ENCODE measurements at places on chromosomes 7 and 10. TPM values are rescaled to one million over a fixed set of nuclear protein-coding genes. Genes with fewer than 3 reads are reported as not detected.
A peak's percentile ranks its signal among the peaks of the same experiment; 100 is the strongest.

GRCh38 chr7:29080803-29081202, 65.5 kb downstream of the CPVL start:
- H3K4me3 ChIP-seq: no peak overlapping the region
- H3K27ac ChIP-seq: no peak overlapping the region
- H3K27me3 ChIP-seq: no peaks in the 10 kb centered on the region
- no peaks in the 10 kb centered on the region for H3K4me1 ChIP-seq
- 0 out of 2 replicates have a peak, but pooled peaks cover 3% of the 10 kb centered on the region for H3K36me3 ChIP-seq

DNA sequence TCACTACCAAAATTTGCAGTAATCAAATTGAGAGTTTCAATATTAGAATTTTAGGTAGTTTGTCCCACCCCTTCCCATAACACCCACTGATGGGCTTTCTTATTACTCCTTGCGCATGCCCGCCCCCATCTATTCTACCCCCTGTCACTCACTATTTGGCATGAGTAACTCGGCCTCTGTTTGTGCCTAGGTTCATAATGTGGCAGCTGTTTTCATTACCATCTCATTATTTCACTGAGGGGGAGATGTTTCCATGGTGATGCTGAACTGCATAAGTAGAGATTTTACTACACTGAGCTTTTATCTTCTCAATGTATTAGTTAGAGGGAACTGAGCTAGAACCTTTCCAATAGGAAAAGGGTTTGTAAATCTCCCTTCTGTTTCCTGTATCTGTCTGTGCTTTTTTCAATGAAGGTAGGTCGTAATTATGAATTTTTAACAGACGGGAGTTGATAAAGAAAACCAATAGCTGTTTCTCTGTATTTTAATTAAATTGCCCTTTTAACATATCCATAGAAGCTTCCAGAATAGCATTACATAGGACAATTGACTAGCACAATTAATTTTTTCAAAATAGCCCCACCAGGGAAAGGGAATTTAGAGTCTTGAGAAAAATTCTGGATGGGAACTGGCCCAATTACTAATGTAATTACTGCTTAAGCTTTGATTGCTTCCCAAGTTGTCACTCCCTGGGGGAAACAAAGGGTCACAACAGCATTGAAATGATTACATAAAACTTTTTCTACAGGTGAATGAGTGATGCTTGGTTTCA, 33.4 kb downstream of the PRPS1L1 start:
- H3K36me3 ChIP-seq: no peaks in the 10 kb centered on the region
- H3K4me3 ChIP-seq: no peak overlapping the region
- no peaks in the 10 kb centered on the region for H3K4me1 ChIP-seq
- H3K27ac ChIP-seq: no peak overlapping the region

- DNase-seq: no peak
- H3K36me3 ChIP-seq: no peaks in the 10 kb centered on the region
- H3K27ac ChIP-seq: no peak overlapping the region
- no peaks in the 10 kb centered on the region for H3K27me3 ChIP-seq
These were observed 244.2 kb downstream of the CELF2 start for GRCh38 chr10:11261687-11262493.

The AKR1C1 gene
- total RNA-seq: 2.3 TPM

DNA sequence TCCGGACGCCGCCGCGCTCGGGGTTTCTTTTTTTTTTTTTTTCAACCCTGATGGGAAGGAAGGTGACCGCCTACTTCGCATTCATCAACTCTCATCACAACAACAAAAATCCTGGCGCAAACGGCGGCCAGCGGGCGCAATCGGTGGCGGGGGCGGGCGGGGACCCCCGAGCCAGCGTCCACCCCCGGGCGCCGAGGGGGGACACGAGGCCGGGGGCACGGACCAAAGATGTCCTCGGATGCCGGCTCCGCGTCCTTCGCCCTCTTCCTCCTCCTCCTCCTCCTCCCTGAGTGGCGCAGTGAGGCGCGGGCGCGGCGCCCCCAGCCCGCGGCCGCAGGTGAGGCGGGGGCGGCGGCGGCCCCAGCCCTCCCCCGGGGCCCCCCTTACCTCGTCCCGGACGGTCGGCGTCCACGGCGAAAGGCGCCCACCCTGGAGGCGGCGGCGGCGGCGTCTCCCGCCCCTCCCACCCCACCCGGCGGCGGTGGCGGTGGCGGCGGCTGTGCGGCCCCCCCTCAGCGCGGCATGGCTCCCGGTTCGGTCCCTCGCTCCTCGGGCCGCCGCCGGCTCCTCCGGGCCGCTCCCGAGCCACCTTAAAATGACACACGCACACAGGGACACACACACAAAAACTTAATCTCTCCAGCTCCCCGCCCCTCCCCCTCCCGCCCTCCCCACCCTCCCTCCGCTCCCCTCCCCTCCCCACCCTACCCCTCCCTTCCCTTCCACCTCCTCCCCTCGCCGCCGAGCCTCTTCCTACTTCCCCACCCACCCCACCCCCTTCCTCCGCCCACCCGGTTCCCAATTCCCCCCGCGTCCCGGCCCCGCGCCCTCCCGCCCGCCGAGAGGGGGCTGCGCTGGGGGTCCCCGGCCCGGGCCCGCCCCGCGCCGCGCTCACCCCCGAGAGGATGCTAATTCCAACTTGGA, at the start of gene CTBP2:
TSS of gene CTBP2 (minus strand) at position 632 of the 924 bp plus-strand sequence.
- H3K27ac ChIP-seq: peak within 1 kb of the TSS; percentile 62
- H3K4me3 ChIP-seq: peak within 1 kb of the TSS; percentile 77
- no peaks in the 10 kb centered on the region for H3K27me3 ChIP-seq
- H3K4me1 ChIP-seq: peaks cover 6% of the 10 kb centered on the region
- peaks cover 5% of the 10 kb centered on the region for H3K36me3 ChIP-seq

- H3K27me3 ChIP-seq: no peaks in the 10 kb centered on the region
- peak; percentile 64 for DNase-seq
- H3K36me3 ChIP-seq: no peaks in the 10 kb centered on the region
- no peak overlapping the region for H3K4me3 ChIP-seq
These were observed 57.4 kb upstream of the NEBL start for GRCh38 chr10:20954519-20954918.

- no peaks in the 10 kb centered on the region for H3K27me3 ChIP-seq
- H3K4me3 ChIP-seq: no peak overlapping the region
- H3K27ac ChIP-seq: peak overlapping the region; percentile 31
- no peak for DNase-seq
- H3K4me1 ChIP-seq: peaks cover 9% of the 10 kb centered on the region
These were observed 91.0 kb downstream of the AKR1D1 start for GRCh38 chr7:138167222-138167621.

The CCDC172 gene
- total RNA-seq: 3.6 TPM

- no peaks in the 10 kb centered on the region for H3K4me1 ChIP-seq
- no peak overlapping the region for H3K4me3 ChIP-seq
- no peak overlapping the region for H3K27ac ChIP-seq
- H3K36me3 ChIP-seq: no peaks in the 10 kb centered on the region
- H3K27me3 ChIP-seq: no peaks in the 10 kb centered on the region
These were observed 47.0 kb upstream of the PLEKHA1 start for GRCh38 chr10:122327237-122328206.

DNA sequence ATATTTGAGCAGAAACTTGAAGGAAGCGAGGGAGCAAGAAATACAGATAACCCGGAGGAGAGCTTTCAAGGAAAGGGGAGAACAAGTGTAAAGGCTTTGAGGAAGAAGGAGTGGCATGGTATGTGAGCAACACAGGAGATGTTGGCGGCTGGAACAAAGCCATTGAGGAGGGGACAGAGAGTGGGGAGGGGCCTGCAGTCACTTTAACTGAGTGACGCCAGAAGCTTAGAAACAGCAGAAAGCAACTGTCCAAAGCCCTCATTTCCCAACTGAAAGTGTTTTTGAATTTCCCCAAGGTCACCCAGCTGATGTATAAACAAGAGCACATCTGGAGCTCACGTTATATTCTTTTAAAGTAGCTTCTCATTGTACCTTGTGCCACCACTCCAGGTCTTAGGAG, 19.1 kb downstream of the AUTS2 start:
- no peak for DNase-seq
- no peak overlapping the region for H3K4me3 ChIP-seq

DNA sequence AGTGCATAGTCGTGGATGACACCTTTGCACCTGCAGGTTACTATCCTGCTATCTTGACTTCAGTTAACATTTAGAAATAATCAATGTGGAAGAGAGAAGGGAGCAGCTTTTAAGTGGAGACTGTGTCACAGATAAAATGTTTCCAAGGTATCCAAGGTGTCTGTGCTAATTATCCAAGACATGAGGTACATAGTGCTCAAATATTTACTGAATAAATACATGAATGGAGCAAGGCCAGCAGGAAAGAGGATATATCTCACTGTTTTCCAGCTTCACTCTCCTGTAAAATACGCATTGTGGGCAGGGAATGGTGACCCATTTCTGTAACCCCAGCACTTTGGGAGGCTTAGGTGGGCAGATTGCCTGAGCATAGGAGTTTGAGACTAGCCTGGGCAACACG, 552.4 kb downstream of the PHTF2 start:
- no peak overlapping the region for H3K27ac ChIP-seq
- no peaks in the 10 kb centered on the region for H3K36me3 ChIP-seq
- no peaks in the 10 kb centered on the region for H3K4me1 ChIP-seq
- no peak overlapping the region for H3K4me3 ChIP-seq

DNA sequence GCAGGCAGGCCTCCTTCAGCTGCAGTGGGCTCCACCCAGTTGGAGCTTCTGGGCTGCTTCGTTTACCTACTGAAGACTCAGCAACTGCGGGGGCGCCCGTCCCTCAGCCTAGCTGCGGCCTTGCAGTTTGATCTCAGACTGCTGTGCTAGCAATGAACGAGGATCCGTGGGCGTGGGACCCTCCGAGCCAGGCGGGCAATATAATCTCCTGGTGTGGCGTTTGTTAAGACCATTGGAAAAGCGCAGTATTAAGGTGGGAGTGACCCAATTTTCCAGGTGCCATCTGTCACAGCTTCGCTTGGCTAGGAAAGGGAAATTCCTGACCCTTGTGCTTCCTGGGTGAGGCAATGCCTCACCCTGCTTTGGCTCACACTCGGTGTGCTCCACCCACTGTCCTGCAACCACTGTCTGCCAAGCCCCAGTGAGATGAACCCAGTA, 159.2 kb upstream of the FOXP2 start:
- H3K36me3 ChIP-seq: no peaks in the 10 kb centered on the region
- H3K4me1 ChIP-seq: no peaks in the 10 kb centered on the region
- no peak overlapping the region for H3K4me3 ChIP-seq
- no peaks in the 10 kb centered on the region for H3K27me3 ChIP-seq
- DNase-seq: no peak

DNA sequence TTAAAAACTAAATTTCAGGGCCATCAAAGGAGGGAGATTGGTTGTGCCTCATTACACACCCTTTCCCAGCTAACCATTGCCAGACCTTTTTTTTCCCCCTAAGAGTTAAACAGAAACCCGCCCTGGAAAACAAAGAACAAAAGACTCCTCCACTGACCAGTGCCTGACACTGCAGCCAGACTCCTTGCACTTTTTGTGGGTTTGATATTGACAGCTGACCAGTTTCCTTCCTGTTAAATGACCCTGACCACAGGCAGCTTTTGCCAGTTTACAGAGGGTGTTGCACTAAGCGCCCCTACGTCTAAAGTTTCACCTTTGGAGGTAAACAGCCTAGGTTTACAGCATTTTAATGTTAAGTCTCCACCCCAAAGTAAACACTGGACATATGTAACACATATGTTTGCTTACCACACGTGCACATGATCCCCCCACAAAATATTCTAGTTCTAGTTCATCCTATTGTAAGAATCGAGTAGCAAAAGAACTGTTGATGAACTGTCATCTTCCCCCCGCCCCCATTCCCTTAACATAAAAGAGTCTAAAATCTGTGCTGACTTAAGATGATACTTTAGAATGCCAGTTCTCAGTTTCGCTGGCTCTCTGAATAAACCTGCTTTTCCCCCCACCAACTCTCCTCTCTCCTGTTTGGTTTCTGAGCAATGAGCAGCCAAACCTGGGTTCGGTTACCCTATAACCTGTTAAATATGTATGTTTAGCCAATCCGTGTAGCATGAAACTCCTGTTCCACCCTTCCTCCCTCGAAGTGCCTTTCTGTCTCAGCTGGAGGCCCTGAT, 38.0 kb downstream of the FOXI2 start:
- no peaks in the 10 kb centered on the region for H3K4me1 ChIP-seq
- no peak overlapping the region for H3K4me3 ChIP-seq
- DNase-seq: no peak
- no peaks in the 10 kb centered on the region for H3K27me3 ChIP-seq
- H3K36me3 ChIP-seq: no peaks in the 10 kb centered on the region
- no peak overlapping the region for H3K27ac ChIP-seq

The WDR86 gene
- total RNA-seq: 15.8 TPM

- no peaks in the 10 kb centered on the region for H3K36me3 ChIP-seq
- no peak overlapping the region for H3K4me3 ChIP-seq
- H3K27ac ChIP-seq: no peak overlapping the region
- H3K4me1 ChIP-seq: no peaks in the 10 kb centered on the region
- no peak for DNase-seq
These were observed 83.1 kb downstream of the ZNF248 start for GRCh38 chr10:37774351-37774750.

The LBX1 gene
- total RNA-seq: not detected

GRCh38 chr7:87119581-87119980, 32.7 kb upstream of the DMTF1 start:
- H3K4me3 ChIP-seq: no peak overlapping the region
- no peaks in the 10 kb centered on the region for H3K27me3 ChIP-seq
- H3K4me1 ChIP-seq: no peaks in the 10 kb centered on the region
- H3K36me3 ChIP-seq: no peaks in the 10 kb centered on the region
- no peak for DNase-seq

The MAT1A gene
- 2.9 TPM for total RNA-seq

GRCh38 chr7:131893631-131894340, 337.4 kb upstream of the PODXL start:
- no peaks in the 10 kb centered on the region for H3K27me3 ChIP-seq
- peaks cover 16% of the 10 kb centered on the region for H3K4me1 ChIP-seq
- H3K4me3 ChIP-seq: no peak overlapping the region
- no peak overlapping the region for H3K27ac ChIP-seq
- DNase-seq: no peak

The SMARCD3 gene
- 3.0 TPM for total RNA-seq

GRCh38 chr7:27941522-27941921, 201.6 kb downstream of the TAX1BP1 start:
- no peak for DNase-seq
- H3K27me3 ChIP-seq: no peaks in the 10 kb centered on the region
- H3K27ac ChIP-seq: no peak overlapping the region
- no peaks in the 10 kb centered on the region for H3K4me1 ChIP-seq

GRCh38 chr7:4791738-4792536, 16.5 kb downstream of the AP5Z1 start:
- no peaks in the 10 kb centered on the region for H3K4me1 ChIP-seq
- no peaks in the 10 kb centered on the region for H3K27me3 ChIP-seq
- peak; percentile 83 for DNase-seq
- H3K27ac ChIP-seq: 0 out of 2 replicates have a peak overlapping the region, but pooled peaks have one; percentile 27
- peaks cover 3% of the 10 kb centered on the region for H3K36me3 ChIP-seq
